ENCODE measurements at places on chromosomes 16 and 17.

DNA sequence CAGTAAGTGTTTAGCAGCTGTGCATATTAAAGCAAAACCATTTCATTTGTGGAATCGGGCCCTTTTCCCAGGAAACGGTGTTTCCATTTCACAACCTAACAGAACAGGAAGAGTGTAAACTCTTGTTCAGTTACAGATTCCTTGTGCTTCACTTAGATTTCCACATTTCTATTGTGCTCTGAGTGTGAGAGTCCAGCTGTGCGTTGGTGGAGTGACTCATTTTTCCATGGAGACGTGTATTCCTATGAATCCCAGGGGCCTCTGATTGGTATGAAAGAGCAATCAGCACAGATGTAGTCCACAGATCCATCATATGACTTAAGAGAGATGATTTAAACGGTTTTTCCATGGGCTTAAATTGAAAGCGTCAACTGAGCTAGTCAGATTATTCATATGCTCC is 13.3 kb upstream of the CAVIN1 start:
- no peak for DNase-seq

DNA sequence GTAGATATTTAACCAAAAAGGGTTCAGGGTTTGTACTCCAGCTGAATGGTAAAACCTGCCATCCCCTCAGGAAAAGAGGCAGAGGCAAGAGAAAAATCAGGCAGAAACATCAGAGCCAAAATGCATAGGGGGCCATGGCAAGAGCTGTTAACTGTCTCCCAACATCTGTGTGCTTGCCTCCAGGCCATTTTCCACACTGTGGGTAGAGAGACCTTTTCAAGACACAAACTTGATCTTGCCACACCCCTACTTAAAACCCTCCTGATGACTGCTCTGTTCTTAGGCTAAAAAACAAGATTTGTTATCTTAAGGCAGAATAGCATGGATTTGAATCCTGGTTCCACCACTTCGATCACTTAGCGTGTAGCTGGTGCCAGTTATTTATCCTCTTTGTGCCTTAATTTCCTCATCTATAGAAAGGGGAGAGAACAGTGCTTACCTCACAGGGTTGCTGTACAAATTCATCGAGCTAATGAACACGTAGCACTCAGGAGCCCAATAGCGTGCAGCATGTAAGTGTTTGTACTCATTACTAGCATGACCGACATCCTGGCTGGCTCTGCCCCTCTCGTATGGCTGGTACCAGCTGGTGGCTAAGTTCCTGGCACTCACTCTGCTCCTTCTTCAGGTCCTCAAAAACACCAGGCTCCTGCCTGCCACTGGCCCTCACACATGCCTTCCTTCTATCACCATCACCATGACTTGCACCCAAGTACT is 25.8 kb downstream of the STAT3 start:
- no peak for DNase-seq

DNA sequence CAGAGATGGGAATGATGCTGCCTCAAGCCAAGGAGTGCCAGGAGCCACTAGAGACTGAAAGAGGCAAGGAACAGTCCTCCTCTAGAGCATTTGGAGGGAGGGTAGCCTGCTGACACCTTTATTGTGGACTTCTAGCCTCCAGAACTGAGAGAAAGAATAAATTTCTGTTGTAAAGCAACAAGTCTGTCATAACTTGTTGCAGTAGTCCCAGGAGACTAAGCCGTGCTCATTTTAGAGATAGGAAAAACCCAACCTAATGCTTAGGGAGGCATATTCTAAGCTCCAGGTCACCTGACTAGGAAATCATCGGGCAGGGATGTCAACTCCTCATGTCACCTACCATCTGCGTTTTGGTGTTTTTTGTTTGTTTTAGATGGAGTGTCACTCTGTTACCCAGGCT is 345.4 kb upstream of the EEF2KMT start:
- DNase-seq: no peak

GRCh38 chr16:4428500-4428899 is 2.8 kb downstream of the DNAJA3 start:
- DNase-seq: no peak

GRCh38 chr16:5977329-5977728 is 879.7 kb upstream of the EEF2KMT start:
- DNase-seq: no peak

GRCh38 chr17:4004517-4005295 is 40.5 kb upstream of the ATP2A3 start:
- no peak for DNase-seq

DNA sequence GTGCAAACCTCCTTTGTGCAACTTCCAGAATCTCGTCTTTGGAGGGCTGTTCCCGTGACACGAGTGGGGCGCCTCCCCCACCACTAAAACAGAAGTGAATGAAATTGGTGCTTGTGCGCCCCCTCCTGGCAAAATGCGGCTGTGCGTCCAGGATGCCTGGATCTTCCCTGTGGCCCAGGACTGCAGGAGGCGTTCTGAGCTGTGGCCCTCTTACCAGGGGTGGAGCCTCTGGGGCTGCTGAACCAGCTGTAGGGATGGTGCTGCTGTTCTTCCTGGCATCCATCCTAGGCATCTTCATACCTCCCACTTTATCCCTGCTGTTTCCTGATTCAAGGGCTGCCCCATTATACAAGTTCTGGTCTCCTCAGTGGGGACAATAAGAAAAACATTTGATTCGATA is 18.5 kb upstream of the NAGLU start:
- no peak for DNase-seq

DNA sequence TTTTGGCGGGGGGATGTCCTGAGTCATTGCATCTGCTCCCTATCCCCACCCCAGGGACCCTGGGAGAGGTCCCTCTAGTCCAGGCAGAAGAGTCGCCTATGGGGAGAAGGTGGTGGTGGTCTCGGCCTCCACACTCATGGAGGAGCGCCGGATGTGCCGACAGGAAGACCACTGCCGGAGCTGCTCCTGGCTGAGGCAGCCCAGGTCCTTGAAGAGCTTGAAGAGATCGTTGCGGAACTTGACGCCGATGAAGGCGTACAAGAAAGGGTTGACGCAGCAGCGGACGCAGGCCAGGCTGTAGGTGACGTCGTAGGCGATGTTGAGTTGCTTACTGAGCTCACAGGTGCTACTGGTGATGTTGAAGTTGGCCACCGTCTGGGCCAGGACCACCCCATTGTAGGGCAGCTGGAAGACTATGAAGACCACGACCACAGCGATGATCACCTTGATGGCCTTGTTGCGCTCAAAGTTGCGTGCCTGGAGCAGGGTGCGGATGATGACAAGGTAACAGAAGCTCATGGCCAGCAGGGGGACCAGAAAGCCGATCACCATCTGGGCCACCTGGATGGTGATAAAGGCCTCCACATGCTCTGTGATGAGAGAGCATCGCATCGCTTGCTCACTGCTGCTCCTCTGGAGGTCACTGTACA is 10.5 kb downstream of the CCR7 start:
- no peak for DNase-seq

- no peak for DNase-seq
Measured at GRCh38 chr17:72878975-72879660, 213.4 kb downstream of the SLC39A11 start.
